ENCODE measurements at places on chromosomes 6 and 20. TPM values are rescaled to one million over a fixed set of nuclear protein-coding genes. Genes with fewer than 3 reads are reported as not detected.
A peak's percentile ranks its signal among the peaks of the same experiment; 100 is the strongest.

DNA sequence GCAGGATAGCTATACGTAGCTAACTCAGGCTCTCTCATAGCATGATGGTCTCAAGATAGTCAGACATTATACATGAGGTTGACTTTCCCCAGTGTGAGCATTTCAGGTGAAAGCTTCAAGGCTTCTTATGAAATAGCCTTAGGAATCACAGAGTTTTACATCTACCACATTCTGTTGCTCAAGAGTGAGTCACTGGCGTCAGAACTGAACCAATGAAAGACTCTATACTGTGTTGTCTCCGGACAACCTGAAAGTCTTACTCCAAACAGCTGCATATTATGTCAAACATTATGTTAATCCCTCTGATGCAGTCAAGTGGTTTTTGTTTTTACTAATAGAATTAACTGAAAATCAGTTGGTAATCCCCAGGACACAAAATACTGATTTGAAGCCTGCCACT lies 79.8 kb upstream of the TRDN start:
- no peak for DNase-seq

DNA sequence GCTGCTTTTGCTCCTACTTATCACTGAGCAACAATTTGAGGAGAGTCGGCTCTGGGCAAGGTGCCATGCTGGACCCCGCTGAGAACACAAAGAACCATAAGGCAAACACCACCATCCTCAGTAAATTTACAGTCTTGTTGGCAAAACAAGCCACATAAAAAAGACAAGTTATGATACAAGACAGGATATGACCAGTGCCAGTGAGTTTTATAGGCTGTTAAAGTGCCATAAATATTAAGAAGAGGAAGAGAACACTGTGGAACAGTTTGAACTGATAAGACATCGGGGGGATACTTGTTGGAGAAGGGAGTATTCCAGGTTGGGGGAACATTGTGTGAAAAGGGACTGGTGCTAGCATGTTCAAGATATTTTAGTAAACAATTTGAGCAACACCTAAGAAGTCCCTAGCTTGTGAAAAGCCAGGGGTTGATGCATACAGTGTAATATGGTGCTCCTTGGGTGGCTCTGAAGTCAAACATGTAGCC lies 25.3 kb upstream of the RIPOR2 start:
- no peak for DNase-seq

Gene CTAGE9
- not detected for total RNA-seq

- DNase-seq: no peak
These were observed 12.2 kb upstream of the CDKN1A start for GRCh38 chr6:36666287-36666686.

DNA sequence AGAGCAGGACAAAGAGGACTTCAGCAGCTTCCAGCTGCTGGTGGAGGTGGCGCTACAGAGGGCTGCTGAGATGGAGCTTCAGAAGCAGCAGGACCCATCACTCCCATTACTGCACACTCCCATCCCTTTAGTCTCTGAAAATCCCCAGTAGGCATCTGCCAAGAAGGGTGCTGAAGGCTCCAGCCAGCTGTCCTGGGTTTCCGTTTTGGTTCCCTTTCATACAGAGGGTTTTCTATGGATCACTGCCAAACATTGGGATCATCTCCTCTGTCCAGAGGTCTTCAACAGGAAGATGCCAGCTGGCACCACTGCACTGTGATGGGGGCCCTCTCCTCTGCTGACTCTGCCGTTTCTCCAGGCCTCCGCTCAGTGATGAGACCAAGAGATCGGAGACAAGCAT lies 14.3 kb upstream of the RAB5IF start:
- DNase-seq: no peak

DNA sequence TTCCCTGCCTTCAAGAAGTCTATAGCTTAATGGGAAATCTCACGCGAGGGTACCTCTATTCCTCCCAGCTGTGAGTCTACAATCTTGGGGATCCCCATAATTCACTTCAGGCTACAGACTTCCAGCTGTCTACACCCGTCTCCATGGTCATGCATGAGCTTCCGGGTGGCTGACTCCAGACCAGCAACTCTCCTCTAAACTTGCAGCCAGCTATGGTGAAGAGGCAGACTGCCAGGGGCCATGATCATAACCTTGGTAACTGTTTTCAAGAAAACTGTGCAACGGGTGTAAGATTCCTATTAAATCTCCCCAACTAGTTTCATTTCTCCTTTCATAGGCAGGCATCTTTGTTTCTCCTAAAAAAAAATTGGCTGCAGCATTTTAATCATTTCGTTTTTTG lies 534.4 kb upstream of the CHD6 start:
- DNase-seq: no peak

- DNase-seq: peak; percentile 77
These were observed 304.7 kb downstream of the QKI start for GRCh38 chr6:163719028-163719742.

Gene RBM12
- total RNA-seq: 22.7 TPM

Gene ERMARD
- total RNA-seq: 12.0 TPM

- DNase-seq: no peak
These were observed 25.7 kb downstream of the MUC22 start for GRCh38 chr6:31035862-31036497.

GRCh38 chr6:125871365-125871764 lies 80.6 kb downstream of the NCOA7 start:
- DNase-seq: no peak

Gene SMOC2
- total RNA-seq: 12.9 TPM

- DNase-seq: no peak
These were observed 9.6 kb upstream of the HSF2 start for GRCh38 chr6:122389704-122390372.

- no peak for DNase-seq
These were observed 7.0 kb downstream of the EMILIN3 start for GRCh38 chr20:41359541-41360011.

- DNase-seq: no peak
These were observed 43.4 kb downstream of the RALY start for GRCh38 chr20:34037121-34037520.

Gene CLPSL2
- not detected for total RNA-seq

- peak; percentile 93 for DNase-seq
These were observed 15.5 kb downstream of the SDCBP2 start for GRCh38 chr20:1313236-1313964.

Gene TFAP2A
- 63.5 TPM for total RNA-seq

- DNase-seq: no peak
These were observed 54.6 kb downstream of the FARS2 start for GRCh38 chr6:5315881-5316280.

DNA sequence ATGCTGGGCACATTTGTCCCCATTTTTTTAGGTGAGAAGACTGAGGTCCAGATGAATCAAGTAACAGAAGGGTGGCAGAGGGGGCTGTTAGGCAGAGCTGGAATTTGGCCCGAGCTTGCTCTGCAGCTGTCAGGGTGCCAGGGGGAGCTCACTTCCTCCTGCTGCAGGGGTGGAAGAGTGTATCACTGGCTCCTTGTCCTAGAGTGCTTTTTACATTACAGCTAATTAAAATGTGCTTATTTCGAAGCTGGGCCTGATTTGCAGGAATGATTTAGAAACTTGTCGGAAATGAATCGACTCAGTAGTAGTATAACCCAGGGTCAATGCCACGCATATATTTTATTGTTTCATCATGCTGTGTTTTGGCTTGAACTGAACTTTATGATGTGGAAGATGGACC lies 11.1 kb downstream of the TOX2 start:
- DNase-seq: no peak

Gene BIRC7
- total RNA-seq: 0.53 TPM

- DNase-seq: no peak
These were observed 7.9 kb upstream of the CDSN start for GRCh38 chr6:31128093-31128676.

- DNase-seq: no peak
These were observed 12.5 kb downstream of the EEF1A2 start for GRCh38 chr20:63486300-63486855.

DNA sequence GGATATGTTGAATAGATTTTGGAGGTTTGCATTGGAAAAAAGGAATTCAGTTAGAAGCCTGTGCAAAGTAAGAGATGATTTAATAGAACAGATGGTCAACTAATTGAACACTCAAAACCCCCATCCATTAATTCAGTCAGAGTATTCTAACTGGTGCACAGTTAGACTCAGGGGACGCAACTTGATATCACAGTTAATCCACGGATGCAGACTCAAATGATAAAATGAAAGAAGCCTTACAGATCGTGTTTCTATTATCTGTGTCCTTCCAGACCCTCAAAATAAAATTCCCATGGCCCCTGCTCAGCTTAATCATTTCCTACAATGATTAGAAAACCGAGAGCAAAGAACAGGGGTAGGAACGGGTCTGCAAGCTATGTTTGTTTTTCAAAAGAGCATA lies 45.4 kb upstream of the DTNBP1 start:
- DNase-seq: no peak

GRCh38 chr20:33656783-33657703 lies 5.1 kb upstream of the C20orf144 start:
- no peak for DNase-seq

DNA sequence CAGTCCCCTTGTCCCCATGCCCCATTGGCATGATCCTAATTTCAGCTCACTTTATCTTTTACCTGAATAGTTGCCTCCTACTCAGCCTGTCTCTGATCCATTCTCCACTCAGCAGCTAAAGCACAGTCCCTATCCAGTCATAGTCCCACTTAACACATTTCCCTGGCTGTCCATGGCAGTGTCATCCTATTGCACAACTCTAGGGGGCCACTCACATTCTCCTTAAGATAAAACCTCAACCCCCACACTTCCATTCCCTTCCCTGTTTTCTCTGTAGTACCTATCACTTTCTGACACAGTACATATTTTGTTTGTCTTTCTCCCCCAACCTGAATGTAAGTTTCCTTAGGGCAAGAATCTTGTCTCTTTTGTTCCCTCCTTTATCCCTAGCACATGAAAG lies 220.9 kb upstream of the PLN start:
- DNase-seq: no peak

DNA sequence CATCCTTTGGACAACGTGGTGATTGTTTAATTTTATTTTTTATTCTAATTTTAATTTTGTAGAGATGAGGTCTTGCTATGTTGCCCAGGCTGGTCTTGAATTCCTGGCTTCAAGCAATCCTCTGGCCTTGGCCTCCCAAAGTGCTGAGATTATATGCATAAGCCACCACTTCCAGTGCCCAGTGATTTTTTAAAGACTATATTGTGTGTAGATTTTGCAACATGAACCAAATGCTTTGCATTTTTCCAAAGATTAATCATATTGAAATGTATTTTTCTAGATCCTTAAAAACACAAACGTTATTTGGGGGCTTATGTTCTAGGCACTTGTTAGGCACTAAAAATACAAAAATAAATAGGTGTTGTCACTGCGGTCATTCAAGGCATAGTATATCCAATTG lies 117.6 kb upstream of the CCN2 start:
- no peak for DNase-seq

DNA sequence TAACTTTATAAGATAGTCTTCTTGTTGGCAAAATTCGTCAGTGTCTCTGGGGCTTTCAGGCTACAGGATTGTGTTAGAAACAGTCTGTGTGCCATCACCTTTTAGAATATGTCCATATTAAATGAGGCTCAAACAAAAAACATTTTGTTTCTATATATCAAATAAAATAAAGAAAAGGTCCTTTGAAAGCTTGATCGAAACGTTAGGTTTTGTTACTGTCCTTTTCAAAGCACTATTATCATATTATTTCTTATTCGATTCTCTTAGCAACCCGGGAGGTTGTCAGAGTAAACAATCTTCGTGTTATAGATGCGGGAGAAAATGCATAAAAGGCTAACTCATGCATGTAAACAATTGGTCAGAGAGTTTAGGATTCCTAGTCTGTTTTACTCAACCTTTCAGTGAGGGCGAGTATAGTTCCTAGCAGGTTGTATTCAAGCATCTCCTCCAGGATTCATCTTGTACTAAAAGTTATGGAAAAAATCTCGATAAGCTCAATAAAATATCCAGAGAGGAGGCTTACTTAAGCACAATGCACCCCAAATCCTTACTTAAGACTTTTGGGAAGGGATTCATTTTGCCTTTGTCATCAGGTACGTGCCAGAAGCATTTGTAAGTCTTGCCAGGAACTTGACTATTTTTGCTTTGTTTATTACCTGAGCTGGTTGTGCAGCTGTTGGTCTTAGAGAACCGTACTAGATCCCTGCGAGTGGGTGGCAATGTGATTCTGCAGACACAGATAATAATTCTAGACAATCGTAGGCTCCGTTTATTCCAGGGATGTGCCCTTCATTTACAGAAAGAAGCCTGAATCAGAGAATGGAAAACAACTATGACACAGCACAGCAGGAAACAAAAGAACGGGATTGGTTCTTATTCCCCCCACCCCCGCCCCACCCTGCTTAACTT lies 159.6 kb upstream of the ZNF217 start:
- no peak for DNase-seq

Gene EGFL8
- total RNA-seq: 12.5 TPM

Gene CD40
- total RNA-seq: 12.0 TPM

Gene TMC2
- not detected for total RNA-seq

- DNase-seq: no peak
These were observed 175.7 kb upstream of the SNX9 start for GRCh38 chr6:157647261-157647915.

Gene CD24
- total RNA-seq: 60.9 TPM

DNA sequence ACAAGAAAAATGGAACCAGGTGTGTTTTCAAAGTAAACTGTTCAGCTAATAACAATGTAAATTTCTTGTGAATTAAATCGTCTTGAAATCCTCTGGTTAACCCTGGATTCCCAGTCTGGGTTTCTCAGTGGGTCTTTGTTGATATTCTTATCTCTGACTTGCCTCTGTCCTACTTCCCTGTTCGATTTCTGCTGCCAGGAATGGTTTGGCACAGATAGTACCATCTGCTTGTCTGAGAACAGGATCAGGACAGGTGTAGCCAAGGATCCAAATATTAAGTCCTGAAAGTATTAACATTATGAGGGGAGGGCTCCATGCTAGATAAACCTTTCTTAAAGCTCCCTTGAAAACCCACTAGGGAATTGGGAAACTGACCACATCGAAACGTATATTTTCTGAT lies 30.1 kb downstream of the ARFGEF2 start:
- DNase-seq: no peak

Gene MDFI
- total RNA-seq: 36.9 TPM

- DNase-seq: no peak
These were observed 63.7 kb downstream of the PTPRK start for GRCh38 chr6:128456510-128457230.

- DNase-seq: no peak
These were observed 15.3 kb upstream of the HECA start for GRCh38 chr6:139119552-139119951.

DNA sequence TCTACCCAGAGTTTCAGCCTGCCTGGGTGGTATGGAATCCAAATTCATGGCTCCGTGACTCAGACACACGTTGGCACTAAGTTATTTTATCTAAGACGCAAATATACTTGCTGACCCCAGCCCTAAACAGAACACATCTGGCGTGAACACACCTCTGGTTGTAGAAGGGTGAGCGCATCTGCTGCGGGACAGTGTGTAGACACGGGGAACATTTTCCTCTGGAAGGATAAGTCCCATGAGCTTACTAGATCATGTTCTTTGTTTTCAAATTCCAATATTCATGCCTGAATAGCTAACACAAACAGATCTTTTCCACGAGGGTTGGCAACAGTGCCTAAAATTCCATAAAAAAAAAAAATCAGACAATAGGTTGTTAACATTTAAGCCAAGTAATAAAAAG lies 87.8 kb downstream of the TMEM170B start:
- DNase-seq: no peak

Measured in lower leg skin (tissue), 4 donors.